ENCODE measurements at places on chromosomes 11 and 22.

- no peak for DNase-seq
Observed at GRCh38 chr22:42065438-42066125, 5.0 kb downstream of the NAGA start.

DNA sequence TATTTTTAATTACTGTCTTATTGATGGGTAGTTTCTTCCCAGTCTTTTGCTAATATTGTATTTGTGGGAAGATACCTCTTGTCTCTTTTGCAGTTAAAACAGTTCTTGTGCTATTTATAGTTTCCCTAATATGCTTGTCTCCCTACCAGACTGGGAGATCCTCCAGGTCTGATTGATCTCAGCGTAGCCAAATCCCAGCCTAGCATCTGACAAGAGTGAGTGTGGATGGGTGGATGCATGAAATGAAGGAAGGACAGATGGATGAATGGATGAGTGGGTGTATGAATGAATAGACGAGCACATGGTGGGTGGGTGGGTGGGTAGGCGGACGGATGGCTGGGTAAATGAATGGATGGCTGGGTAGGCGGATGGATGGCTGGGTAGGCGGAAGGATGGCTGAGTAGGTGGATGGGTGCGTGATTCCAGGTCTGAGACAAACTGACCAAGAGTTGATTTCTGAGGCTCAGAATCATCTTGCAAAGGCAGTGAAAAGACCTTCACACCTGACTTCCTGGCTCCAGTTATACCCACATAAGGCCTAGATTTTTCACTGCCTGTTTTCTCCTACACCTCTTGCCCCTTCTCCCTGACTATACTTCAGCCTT, 11.4 kb downstream of the DNAJB13 start:
- DNase-seq = no peak

GRCh38 chr11:12411806-12412727, 34.7 kb downstream of the PARVA start:
- DNase-seq = peak; percentile 71

DNA sequence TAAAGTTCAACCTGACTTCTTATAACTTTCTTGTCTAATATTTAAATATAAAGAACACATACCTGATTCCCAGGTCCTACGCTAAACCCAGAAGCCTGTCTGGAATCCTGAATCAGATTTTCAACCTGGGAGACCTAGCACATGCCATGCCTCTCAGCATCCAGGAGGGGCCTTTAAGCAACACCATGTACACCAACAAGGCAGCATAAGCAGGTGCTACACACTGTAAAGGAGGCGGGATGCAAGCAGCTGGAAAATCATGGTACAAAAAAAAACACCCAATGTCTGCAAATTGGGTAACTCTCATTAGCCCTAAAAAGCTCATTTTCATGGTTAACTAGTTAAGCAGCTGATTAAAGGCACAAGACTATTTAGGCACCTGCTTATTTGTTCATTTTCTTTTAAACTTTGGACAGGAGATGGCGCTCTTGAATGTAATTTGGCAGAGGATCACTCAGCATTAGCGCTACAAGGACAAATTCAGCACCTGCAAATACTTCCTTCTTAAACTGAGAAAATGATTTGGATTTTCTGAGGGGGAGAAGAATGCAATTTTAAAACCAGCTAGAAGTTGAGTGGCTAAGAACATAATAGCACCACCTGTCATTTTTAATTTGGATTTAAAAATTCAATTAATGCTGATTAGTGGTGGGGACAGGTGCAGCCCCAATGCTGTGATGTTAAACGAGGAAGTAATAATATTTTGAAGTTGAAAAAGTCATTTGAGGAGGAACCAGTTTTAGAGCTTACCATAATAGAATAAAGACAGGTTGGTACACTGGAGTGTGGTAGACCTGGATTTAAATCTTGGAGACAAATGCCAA, 104.0 kb downstream of the FAR1 start:
- peak; percentile 18 for DNase-seq

GRCh38 chr11:97123237-97123636, 733.4 kb downstream of the JRKL start:
- DNase-seq = no peak

- DNase-seq = no peak
Observed at GRCh38 chr11:65260756-65261590, 789 bp upstream of the POLA2 start.

DNA sequence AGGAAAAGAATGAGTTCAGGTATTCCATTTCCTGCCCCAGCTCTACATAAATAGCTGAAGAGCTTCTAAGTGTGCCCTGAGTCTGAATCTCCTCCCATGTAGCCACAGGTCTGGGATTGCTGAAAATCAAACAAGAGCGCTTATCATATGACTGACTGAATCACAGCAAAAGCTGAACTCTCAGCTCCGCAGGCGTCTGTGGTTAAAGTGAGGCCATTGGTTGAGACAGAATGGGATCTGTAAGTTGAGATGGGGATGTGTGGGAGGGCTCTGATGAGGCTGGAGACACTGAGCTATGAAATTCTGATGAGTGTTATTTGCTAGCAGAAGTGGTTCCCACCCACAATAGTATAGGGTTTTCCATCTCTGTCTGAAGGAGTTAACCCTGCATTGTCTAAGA, 637.0 kb downstream of the OPCML start:
- DNase-seq = no peak

DNA sequence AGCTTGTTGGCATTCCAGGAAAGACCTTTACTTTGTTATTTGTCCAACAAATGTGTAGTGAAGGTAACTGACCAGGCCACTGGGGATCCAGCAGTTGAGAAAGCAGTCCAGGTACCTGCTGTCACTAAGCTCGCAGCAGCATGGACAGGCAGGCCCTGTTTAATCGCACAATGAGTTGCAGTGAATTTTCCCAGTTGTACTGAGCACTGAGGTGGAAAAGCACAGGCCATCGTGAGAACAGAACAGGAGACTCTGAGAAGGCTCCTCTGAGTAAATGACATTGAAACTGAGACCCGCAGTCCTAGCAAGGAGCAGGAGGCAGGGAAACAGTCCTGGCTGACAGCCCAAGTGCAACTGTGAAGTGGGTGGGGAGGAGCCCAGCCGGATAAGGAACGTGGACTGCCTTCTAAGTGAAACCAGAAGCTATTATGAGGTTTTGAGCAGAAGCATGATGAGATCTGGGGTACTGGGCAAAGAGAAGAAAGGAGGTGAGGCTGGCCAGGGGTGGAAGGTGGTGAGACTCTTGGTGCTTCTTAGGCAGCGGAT, 39.8 kb upstream of the CDON start:
- DNase-seq = no peak

DNA sequence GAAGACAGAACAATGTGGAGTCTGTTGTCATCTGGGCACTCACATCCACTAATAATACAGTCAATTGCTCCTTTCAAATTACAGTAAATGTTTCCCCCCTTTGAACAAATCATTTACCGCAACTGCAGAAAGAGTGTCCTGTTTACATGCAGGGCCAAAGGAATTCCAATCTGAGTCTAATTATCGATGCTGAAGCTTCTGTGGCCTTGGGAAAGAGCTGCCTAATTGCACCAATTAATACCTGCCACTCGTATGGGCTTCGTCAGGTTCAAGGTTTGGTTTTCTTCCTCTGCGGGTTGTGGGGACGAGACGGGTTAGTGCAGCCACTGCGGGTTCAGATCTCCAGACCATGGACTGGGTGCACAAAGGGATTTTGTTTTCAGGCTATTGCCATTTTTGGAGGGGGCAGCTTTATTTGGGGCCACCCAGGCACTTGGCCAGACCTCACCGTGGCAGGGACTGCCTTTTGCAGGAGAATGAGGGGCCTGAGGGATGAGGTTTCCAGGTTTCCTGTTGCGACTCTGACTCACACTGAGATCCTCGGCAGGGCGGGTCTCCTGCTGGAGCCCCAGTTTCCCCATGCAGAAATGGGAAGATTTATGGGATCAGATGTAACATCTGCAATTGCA, 147.6 kb downstream of the MIAT start:
- no peak for DNase-seq

DNA sequence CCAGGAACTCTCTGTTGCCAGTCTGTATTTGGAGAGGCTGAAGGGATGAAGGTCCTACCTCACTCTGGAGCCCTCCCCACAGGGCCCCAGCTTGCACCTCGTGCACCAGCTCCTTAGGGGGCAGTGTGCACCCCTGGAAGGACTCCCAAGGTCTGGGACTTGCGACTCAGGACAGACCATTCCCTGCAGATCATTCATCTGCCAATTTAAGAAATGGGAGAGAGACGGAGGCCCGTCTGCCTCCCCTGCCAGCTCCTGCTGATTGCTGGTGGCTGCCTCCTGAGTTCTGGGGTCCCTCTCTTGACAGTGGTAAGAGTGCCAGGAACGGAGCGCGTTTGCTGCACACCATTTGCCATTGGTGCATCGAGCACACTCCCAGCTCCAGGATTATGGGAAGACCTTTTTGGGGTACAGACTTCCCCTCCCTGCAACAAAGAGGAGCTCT, 27.4 kb upstream of the MALAT1 start:
- DNase-seq = no peak

DNA sequence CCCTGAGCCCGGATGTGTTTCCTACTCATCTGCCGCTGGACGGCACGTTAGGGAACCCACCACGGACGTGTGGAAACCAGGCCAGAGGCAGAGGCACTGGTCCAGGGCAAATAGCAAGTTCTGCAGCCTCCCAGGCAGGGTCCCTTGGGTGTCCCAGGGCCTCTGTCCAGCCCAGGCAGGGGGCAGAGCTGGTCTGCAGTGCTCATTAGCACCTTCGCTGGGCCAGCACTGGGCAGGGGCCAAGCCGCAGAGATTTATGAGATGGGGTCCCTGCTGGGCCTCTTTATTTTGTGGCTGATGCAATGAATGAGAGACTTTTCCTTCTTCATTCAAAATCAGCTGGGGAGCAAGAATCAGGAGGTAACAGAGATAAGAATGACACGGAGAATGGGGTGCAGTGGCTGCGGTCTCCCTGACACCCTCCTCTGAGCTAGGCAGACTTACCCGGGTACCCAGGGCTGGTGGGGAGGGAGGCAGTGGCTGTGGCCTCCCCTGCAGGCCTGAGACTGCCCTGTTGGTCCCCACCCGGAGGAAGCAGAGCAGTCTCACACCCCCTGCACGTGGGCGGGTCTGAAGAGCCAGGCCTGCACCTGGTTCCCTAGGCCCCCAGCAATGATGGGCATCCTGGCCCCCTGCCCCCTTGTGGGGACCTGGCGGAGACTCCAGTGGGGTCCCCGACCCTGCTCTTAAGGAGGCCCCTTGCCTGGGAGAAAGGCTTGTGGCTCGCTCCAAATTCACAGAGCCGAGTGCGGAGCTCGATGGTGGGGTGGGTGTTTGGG, 14.0 kb upstream of the PARVG start:
- DNase-seq = no peak

GRCh38 chr22:23177197-23177596, 3.1 kb upstream of the BCR start:
- no peak for DNase-seq

GRCh38 chr11:66815646-66816045, 27.6 kb upstream of the RCE1 start:
- DNase-seq = no peak

DNA sequence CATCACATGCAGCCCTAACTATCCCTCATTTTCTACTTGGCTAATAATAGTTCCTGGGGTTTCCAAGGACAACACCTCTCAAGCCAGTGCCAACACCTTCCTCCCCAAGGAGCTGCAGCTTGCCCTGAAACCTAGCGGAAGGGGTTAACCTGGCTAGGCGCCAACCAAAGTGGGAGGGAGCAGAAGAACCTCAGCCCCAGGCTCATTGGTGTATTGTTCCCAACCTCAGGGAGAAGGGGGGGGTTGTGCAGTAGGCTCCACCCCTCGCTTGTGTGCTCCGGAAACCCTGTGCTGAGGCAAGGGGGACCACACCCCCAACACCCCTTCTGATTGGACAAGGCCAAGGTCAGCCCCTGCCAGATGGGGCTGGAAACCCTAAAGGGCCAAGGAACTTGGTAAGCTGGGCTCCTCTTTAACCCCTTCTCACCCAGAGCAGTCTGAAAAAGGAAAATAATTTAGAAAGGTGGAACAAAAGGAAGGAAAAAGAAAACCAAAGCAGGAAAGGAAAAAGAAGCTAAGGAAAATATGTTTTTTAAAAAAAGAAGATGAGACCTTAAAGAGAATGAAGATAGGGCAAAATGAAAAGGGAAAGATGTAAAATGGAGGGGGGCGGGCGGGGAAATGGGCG, 2.5 kb downstream of the MTA2 start:
- DNase-seq = peak; percentile 96

DNA sequence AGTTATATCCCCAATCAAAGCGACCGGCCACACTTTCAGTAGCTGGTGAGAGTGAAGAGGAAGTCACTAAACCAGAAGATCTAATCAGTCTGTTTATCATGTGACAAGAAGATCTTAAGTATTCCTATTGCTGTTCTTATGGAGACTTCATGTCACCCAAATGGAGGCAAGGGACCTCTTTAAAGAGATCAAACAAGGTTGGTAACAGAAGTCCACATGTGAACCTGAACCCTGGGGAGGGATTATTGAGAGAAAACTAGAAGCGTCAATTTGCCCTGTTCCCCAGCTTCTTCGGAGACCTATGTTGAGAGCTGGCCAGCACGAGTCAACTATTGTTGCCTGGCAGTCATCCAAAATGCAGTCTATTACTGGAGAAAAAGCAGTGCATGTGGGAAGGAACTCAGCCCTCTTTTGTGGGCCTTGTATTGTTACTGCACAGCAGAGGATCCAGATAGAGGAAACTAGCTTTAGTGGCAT, 76.9 kb upstream of the CTSC start:
- no peak for DNase-seq

- no peak for DNase-seq
Observed at GRCh38 chr11:65077451-65077850, 6.4 kb downstream of the CDCA5 start.

GRCh38 chr11:22808571-22809197, 20.9 kb downstream of the SVIP start:
- DNase-seq = no peak

DNA sequence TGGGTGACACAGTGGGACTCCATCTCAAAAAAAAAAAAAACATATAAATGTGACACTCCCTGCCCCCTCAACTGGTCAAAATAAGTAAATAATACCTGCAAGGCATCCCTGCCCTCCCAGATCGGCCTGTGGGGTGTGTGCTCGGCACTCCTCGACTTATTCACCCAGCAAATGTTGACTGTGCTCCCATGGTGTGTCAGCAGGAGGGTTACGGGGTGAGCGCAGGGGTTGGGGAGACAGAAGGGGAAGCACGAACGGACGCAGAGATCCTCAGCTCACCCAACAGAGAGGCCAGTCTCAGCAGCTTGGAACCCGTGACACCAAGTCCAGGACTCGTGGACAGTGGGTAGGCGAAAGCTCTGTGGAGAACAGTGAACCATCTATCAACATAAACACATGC, 1.6 kb upstream of the ADM2 start:
- no peak for DNase-seq

DNA sequence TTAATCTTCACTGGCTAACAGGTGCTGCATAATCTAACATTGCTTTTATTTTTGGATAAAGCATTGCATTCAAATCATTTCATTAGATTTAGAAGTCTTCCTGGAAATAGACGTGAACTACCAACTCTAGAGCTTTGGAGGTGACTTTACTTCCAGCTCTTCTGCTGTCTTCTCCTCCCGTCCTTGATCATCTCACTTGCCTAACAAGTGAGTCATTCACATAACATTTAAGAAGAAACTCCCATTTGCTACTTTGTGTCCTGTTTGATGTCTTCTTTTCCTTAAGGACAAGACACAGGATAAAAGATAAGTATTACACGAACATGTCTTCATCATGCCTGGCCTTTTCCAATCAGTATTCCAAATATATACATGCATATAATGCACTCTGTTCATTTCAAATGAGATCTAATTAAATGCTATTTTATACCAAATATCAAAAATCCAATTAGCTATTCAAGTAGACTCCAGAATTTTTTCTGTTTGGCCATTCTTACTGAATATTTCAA, 88.3 kb downstream of the BDNF start:
- no peak for DNase-seq

- no peak for DNase-seq
Observed at GRCh38 chr11:7666292-7666866, 6.9 kb downstream of the CYB5R2 start.

Data from tibial nerve (tissue), 4 donors.